Stimulated activated CD8-positive, alpha-beta memory T cell treated with anti-CD3 and anti-CD28 coated beads, Interleukin-7, amount 100 ng/mL, for 48 hours (primary cell): ENCODE measurements at places on chromosomes 3 and 15.

DNA sequence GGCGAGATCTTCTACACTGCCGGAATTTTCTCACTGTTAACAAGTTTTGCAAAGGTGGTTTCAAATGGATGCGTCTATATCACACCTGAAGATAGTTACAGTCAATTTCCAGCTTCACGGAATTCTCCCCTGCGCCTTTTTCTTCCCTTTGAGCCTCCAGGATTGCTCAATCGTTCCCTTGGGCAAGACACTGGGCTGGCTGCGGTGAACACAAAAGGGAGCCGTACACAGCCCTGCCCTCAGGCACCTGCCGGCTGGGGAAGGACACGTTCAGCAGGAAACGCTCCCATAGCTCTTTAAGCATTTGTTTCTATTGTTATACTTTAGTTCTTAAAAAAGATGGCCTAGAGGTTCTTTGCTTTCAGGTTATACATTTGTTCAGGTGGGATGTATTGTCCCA, 85.7 kb downstream of the C3orf70 start:
- DNase-seq: no peak

- no peak for DNase-seq
These were observed 114.6 kb upstream of the TSC22D2 start for GRCh38 chr3:150293401-150294001.

GRCh38 chr3:151837057-151837456, 23.1 kb downstream of the AADAC start:
- DNase-seq: no peak

GRCh38 chr3:161093895-161094294, 11.3 kb downstream of the B3GALNT1 start:
- DNase-seq: no peak

DNA sequence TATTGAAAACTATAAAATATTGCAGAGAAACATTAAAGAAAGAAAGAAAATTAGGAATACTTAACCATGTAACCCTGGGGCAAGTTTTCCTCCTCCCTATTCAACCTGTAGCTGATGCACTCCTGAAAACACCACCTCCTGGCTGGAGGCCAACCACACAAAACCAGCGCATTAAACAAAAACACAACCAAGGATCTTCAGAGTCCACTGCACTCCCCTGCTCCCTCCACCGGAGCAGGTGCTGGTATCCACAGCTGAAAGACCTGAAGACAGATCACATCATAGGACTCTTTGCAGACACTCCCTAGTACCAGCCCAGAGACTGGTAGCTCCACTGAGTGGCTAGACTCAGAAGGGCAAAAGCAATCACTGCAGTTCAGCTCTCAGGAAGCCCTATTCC, 13.6 kb upstream of the ADAMTS17 start:
- no peak for DNase-seq

DNA sequence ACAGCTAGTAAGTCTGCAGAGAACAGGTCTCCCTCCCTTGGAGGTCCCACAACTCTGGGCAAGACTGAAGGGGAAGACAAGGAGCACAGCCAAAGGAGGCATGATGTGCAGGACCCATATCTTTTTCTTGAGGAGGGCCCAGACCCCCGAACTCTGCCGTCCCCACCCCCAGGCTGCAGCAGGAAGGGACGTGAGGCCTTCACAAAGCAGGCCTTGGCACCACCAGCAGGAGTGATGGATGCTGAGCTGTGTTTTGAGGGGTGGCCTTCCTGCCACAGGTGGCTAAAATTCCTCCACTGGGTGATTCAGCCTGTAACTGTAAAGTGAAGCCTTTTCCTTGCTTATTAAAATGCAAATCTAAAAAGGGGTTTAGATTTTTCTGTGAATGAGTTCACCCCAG, 8.6 kb downstream of the PLA2G4D start:
- no peak for DNase-seq

DNA sequence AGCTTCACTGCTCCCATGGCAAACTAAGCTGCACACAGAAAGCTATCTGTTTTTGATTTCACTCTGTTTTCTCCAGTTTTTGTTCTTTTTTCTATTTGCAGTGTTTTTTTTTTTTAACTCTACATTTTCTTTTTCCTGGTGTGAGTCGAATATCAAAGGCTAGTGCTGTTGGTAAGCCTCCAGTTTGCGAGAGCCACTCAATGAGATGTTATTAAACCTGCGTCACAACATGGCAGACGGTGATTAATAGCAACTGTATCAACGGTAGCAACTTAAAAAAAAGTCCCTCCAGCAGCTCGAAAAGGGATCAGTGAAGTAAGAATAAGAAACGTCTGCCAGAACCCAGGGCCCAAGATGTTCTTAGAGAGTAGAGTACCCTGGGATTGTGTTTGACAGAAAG, 84.1 kb downstream of the MEIS2 start:
- DNase-seq: no peak

GRCh38 chr3:29168696-29169095, 112.2 kb upstream of the RBMS3 start:
- DNase-seq: no peak

- DNase-seq: peak; percentile 92
These were observed at the start of gene ATG7 for GRCh38 chr3:11271986-11272904. Gene ATG7 (plus strand): TSS chr3:11272397. CDS start chr3:11298696, 26,299 bp downstream.

DNA sequence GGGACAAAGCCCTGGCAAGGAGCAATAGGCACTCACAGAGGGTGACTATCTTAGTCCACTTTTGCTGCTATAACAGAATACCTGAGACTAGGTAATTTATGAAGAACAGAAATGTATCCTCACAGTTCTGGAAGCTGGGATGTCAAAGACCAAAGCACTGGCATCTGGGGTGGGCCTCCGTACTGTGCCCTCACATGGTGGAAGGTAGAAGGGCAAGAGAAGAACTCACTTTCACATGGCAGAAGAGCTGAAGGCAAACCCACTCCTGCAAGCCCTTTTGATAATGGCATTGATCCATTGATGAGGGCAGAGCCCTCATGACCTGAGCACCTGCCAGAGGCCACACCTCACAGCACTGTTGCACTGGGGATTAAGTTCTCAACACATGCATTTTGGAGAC, 173.4 kb upstream of the C2CD4B start:
- DNase-seq: no peak

- no peak for DNase-seq
These were observed 253.3 kb downstream of the CLSTN2 start for GRCh38 chr3:140188285-140188684.

DNA sequence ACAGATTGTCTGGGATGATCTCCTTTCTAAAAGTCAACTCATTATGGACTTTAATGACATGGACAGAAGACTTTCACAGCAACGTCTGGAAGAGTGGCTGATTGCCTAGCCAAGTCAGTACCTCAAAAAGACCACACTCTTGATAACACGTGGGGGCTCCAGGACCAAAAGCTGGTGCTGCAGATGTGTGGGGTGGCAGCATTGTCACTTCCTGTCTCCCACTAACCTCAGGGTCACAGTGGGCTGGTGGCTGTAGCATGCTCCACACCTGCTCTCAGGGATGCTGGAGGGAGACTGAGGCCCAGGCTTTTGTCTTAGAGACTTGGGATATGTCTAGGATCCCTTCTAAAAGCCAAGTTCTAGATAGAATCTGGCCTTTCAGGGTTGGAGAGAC, 118.1 kb downstream of the APBA2 start:
- DNase-seq: no peak

- no peak for DNase-seq
These were observed 664 bp upstream of the LARP6 start for GRCh38 chr15:70854666-70854976.

DNA sequence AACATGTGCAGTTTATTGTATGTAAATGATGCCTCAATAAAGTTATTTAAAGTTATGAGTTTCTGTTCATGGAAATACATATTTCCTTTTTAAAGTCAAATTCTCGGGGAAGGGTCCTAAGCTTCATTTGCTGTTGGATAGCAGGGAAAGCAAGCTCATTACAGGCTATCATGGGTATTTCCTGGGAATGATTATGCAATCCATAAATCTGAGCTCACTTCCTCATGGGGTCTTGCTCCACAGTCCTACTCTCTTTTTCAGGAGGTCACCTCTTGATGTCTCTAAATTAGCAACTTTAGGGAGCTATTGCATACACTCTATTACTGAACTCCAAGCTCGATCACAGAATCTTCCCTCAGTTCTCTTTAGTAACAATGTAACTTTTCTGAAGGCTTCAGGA, 69.9 kb upstream of the TP63 start:
- no peak for DNase-seq

DNA sequence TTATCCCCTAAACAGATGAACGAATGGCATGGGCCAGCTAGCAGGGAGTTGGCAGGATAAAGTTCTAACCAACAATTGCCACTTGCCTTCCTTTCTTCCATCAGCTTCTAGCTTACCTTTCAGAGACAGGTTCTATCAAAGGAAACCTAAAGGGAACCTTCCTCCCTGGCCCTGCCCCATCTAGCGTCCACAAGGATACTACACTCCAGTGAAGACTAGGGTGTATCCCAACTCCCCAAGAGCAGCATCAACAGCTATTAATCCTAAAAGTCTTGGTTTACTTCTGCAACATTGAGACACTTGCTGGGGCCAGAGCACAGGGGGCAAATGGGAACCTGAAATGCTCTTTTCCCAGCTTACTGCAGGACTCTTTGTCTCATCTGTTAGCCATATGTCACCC, 37.0 kb upstream of the TMC3 start:
- DNase-seq: no peak

- no peak for DNase-seq
These were observed 77.2 kb upstream of the KCNMB2 start for GRCh38 chr3:178459038-178459410.

DNA sequence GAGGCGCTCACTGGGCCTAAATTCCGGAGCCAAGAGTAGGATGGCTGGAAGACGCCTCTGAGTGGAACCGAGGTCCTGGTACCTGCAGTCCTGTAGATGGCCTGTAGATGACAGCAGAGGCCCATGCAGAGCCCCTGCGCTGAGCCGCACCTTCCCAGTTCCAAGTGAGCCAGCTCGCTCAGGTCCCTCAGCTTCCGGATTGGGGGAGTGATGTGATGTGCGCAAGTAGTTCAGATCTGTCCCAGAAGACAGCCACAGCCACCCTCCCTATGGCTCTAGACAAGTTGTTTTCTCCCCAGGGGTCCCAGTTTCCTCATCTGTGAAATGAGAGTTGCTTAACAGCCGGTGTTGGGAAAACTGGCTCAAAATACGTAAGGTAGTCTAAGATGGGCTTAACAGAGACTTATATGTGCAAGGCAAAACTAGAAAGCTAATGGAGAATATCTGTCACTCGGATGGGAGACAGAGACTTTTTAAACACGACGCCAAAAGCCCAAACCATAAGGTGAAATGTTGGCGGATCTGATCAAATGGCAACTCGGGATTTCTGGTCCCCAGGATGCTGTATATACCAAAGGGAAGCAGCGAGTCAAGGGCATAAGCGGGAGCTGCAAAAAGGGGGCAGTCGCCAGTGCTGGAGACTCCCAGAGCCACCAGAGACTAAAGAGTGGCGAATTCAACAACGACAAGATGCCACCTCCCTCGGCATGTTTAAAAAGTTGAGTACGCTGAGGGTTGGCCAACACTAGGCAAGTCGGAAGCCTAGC, 765 bp upstream of the MAPKAPK3 start:
- DNase-seq: peak; percentile 78

- no peak for DNase-seq
These were observed 44.5 kb downstream of the SNAPC5 start for GRCh38 chr15:66452971-66453580.

GRCh38 chr3:194785315-194785714, 99.6 kb downstream of the FAM43A start:
- no peak for DNase-seq

- no peak for DNase-seq
These were observed 58.7 kb downstream of the CHSY1 start for GRCh38 chr15:101193120-101193644.

GRCh38 chr15:63918317-63918672, 84.5 kb upstream of the HERC1 start:
- no peak for DNase-seq

- no peak for DNase-seq
These were observed 90.0 kb downstream of the FBLN2 start for GRCh38 chr3:13638927-13639326.

GRCh38 chr3:26061947-26062346, 272.1 kb downstream of the OXSM start:
- DNase-seq: no peak

DNA sequence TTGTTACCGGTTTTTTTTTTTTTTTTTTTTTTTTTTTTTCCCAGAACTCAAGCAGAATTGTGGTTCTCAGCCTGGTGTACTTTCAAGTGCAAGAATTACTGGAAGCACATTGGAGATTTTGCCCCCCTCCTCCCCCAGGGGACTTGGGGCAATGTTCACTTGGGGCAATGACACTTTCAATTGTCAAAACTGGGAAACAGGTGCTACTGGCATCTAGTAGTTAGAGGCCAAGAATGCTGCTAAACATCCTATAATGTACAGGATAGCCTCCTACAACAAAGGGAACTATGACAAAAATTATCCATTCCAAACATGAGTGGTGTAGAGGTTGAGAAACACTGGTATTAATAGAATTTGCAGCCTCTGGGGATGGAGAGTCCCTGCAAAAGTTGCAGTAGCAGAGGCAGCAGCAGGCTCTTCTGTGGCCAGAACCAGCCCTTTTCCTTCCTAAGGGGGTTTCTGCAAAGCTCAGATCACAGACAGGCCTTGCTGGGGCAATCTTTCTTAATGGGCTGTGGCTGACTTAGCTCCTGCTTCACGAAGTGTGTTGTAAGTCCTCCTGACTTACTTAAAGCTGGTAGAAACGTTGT, 144.3 kb upstream of the MRPS22 start:
- DNase-seq: no peak

DNA sequence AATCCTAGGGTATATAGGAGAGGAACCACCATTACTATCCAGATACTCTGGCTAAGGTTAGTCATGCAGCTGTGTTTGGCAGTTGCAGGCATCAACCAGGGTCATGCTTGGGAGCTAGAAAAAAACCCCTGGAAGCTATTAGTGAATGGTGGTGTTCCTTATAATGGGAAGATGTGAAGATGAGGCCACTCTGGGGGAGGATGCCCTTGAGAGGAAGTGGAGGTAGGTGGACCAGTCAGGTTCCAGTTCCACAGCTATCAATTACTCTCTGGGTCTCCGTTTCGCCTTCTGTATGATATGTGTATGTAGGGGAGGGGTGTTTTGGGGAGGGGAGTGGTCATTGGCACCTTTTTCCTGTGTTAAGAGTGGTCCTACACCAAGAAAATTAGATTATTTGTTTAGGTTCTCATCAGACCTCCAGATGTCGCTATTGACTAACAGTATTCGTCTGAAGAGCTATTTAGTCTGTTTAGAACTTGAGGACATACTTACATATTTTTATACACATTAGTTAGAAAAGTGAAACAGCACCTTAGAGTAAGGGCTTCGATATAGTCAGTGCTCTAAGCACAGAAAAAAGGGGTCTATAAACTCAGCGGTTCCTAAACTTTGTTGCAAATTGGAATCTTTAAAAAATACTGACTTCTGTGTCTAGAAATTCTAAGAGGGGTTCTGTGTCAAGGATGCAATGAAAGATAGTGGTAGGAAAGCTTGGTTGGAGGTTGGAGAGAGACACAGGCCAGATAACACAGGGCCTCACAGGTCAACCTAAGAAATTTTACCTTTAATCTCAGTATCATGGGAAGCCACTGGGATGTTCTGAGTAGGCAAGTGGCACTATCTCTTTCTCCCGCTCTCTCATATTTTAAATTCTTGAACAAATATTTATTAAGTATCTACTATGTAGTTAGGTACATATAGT, 9.1 kb upstream of the HPS3 start:
- no peak for DNase-seq

- DNase-seq: no peak
These were observed 1.6 kb upstream of the ANXA2 start for GRCh38 chr15:60399246-60399915.

- no peak for DNase-seq
These were observed 72.2 kb downstream of the ZNF148 start for GRCh38 chr3:125302932-125303331.
